Progenitor cell of endocrine pancreas (in vitro differentiated cells): ENCODE measurements at places on chromosomes 12 and 14.

DNA sequence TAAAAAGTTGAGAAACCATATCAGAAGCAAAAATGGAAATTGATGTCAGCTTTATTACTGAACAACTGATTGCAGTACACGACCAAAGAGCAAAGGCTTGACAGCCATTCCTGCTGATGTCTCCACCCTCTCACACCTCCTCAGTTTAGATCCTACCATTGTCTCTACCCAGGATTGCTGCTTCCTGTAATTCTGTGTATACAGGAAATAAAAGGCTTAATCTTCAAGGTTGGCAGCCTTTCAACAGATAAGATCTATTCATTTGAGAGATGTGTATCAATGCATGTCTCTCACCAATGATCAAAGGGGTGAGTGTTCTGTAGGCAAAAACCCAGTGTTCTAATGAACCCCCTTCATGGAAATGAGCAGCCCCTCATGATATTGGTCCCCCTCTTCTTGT, 27.0 kb downstream of the SLCO1C1 start:
- DNase-seq, result no peak
- no peaks in the 10 kb centered on the region for H3K4me1 ChIP-seq
- no peak overlapping the region for H3K27ac ChIP-seq
- H3K36me3 ChIP-seq, result no peaks in the 10 kb centered on the region
- H3K4me3 ChIP-seq, result no peak overlapping the region
- H3K27me3 ChIP-seq, result no peaks in the 10 kb centered on the region

GRCh38 chr14:40414386-40414785, 982.2 kb upstream of the FBXO33 start:
- H3K27me3 ChIP-seq, result no peaks in the 10 kb centered on the region
- no peaks in the 10 kb centered on the region for H3K4me1 ChIP-seq
- no peak overlapping the region for H3K27ac ChIP-seq
- H3K4me3 ChIP-seq, result no peak overlapping the region
- H3K36me3 ChIP-seq, result no peaks in the 10 kb centered on the region
- DNase-seq, result no peak

DNA sequence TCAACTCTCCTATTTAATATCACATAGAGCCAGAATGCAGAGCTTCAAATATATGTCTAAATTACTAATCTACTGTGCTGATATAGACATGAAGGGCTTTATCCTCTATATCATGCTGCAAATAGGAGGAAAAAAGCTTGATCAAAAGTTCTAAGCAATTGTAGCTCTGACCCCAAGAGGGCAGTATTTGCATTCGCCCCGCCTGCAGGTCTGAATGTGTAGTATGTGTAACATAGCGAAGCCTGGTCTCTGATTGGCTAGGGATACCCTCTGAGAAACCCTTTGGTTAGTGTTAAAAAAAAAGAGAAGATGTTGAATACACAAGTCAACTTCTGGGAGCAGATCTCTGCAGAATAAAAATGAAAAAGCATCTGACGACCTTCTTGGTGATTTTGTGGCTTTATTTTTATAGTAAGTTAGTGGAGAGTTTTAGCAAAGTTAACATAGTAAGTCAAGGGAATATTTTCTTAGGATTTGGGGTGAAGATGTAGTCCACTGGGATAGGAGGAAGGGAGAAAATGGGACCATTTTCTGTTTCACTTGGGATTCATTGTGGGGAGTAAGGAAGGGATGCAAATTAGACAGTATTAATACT, 151.6 kb upstream of the OR4E1 start:
- H3K4me1 ChIP-seq, result no peaks in the 10 kb centered on the region
- DNase-seq, result no peak
- no peak overlapping the region for H3K4me3 ChIP-seq
- H3K36me3 ChIP-seq, result no peaks in the 10 kb centered on the region
- H3K27ac ChIP-seq, result no peak overlapping the region

- H3K4me1 ChIP-seq, result peaks cover 14% of the 10 kb centered on the region
- no peak for DNase-seq
- peaks cover 15% of the 10 kb centered on the region for H3K27me3 ChIP-seq
Measured at GRCh38 chr12:115349711-115350110, 665.7 kb upstream of the TBX3 start.

GRCh38 chr14:90344331-90345238, 12.8 kb upstream of the NRDE2 start:
- H3K4me1 ChIP-seq, result no peaks in the 10 kb centered on the region
- no peak overlapping the region for H3K4me3 ChIP-seq
- no peaks in the 10 kb centered on the region for H3K27me3 ChIP-seq
- no peak for DNase-seq
- H3K27ac ChIP-seq, result no peak overlapping the region

DNA sequence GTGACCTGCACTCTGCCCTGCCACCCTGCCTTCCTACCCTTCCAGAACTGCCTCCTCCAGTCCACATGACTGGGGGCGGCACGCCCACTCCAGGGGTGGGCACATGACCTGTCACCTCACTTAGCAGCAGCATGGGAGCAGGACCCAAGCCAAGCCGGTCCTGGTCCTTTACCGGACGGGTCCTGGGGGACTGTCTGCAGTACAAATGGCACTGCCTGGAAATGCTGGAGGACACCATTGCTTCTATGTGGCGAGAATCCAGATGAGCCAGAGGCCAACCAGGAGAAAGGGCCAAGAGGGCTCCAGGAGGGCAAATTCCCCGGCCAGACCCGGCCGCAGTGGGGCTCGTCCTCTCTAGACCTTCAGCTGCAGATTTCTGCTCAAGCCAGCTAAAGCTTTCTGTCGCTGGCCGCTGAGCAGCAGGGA, 33.1 kb downstream of the ITPK1 start:
- H3K4me1 ChIP-seq, result peaks cover 13% of the 10 kb centered on the region
- DNase-seq, result no peak
- H3K27me3 ChIP-seq, result no peaks in the 10 kb centered on the region
- no peak overlapping the region for H3K4me3 ChIP-seq
- no peaks in the 10 kb centered on the region for H3K36me3 ChIP-seq
- H3K27ac ChIP-seq, result no peak overlapping the region

- no peak overlapping the region for H3K4me3 ChIP-seq
- no peaks in the 10 kb centered on the region for H3K27me3 ChIP-seq
- no peaks in the 10 kb centered on the region for H3K36me3 ChIP-seq
- DNase-seq, result no peak
- H3K4me1 ChIP-seq, result no peaks in the 10 kb centered on the region
Measured at GRCh38 chr12:77687321-77687720, 143.4 kb upstream of the NAV3 start.

- no peak overlapping the region for H3K27ac ChIP-seq
- H3K4me1 ChIP-seq, result no peaks in the 10 kb centered on the region
- peaks cover 2% of the 10 kb centered on the region for H3K36me3 ChIP-seq
- no peak for DNase-seq
Measured at GRCh38 chr12:110367181-110367864, 36.2 kb downstream of the ANAPC7 start.

- H3K4me1 ChIP-seq, result peaks cover 17% of the 10 kb centered on the region
- no peaks in the 10 kb centered on the region for H3K36me3 ChIP-seq
- H3K27ac ChIP-seq, result no peak overlapping the region
- no peaks in the 10 kb centered on the region for H3K27me3 ChIP-seq
- H3K4me3 ChIP-seq, result no peak overlapping the region
Measured at GRCh38 chr14:99812096-99812750, 19.0 kb downstream of the EML1 start.

GRCh38 chr12:55729819-55730818, 1.3 kb upstream of the CD63 start:
- H3K4me3 ChIP-seq, result peak overlapping the region; percentile 84
- peaks cover 24% of the 10 kb centered on the region for H3K4me1 ChIP-seq
- no peak for DNase-seq

DNA sequence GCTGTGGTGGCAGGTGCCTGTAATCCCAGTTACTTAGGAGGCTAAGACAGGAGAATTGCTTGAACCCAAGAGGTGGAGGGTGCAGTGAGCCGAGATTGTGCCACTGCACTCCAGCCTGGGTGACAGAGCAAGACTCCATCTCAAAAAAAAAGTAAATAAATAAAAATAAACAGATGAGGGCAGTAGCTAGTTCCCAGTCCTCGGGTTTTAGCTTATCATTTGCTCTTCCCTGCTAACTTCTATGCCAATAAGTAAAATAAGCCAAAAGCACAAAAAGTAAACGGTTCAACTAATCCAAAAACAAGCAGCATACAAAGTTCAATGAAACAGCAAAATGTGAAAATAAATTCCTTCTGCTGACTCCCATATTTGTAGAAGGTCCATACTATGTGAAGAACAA, 133.0 kb upstream of the TMCC3 start:
- no peaks in the 10 kb centered on the region for H3K36me3 ChIP-seq
- H3K27me3 ChIP-seq, result no peaks in the 10 kb centered on the region
- no peak overlapping the region for H3K27ac ChIP-seq
- no peak for DNase-seq

GRCh38 chr12:92912052-92912451, 17.0 kb downstream of the EEA1 start:
- no peaks in the 10 kb centered on the region for H3K27me3 ChIP-seq
- DNase-seq, result no peak
- no peaks in the 10 kb centered on the region for H3K4me1 ChIP-seq
- peaks cover 11% of the 10 kb centered on the region for H3K36me3 ChIP-seq
- H3K27ac ChIP-seq, result no peak overlapping the region
- no peak overlapping the region for H3K4me3 ChIP-seq
